ENCODE measurements at places on chromosomes 6 and 20. TPM values are rescaled to one million over a fixed set of nuclear protein-coding genes. Genes with fewer than 3 reads are reported as not detected.

The TAGAP gene
- polyA plus RNA-seq = 3.5 TPM

GRCh38 chr6:128244751-128245405 is 275.5 kb downstream of the PTPRK start:
- no peak for DNase-seq

- no peak for DNase-seq
These were observed 240.7 kb downstream of the BMP7 start for GRCh38 chr20:57025666-57026224.

The IRAK1BP1 gene
- 2.7 TPM for polyA plus RNA-seq

GRCh38 chr20:48647858-48648257 is 179.9 kb downstream of the PREX1 start:
- no peak for DNase-seq

DNA sequence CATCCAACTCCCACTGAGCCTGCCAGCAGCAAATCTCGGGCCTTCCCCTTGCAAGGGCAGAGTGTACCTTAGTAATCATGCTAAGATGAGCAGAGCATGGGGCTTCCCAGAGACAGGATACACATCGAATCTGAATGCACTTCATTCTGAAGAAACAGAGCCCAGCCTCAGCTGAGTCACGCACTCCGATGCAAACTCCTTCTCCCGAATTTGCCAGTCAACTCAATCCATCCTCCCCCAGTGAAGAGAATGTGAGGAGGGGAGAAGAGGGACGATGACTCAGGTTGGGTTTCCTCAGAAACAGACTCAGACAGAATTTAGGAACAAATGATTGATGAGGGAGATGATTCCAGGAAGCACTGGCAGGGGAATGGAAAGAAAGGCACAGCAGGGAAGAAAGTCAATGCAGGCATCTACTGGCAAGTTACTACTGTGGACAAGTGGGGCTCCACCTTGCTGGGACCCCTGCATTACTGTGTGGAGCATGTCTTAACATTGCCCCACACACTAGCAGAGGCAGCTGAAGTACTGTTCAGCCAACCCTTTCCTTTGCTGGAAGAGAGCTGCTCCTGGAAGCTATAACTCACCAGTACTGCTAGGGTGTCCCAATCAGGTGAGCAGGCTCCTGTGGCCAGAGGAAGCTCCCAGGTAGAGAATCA is 251.6 kb downstream of the ADGB start:
- DNase-seq = no peak

Measured in urinary bladder (tissue), 4 donors.